ENCODE measurements at places on chromosomes 12 and 14. TPM values are rescaled to one million over a fixed set of nuclear protein-coding genes. Genes with fewer than 3 reads are reported as not detected.

DNA sequence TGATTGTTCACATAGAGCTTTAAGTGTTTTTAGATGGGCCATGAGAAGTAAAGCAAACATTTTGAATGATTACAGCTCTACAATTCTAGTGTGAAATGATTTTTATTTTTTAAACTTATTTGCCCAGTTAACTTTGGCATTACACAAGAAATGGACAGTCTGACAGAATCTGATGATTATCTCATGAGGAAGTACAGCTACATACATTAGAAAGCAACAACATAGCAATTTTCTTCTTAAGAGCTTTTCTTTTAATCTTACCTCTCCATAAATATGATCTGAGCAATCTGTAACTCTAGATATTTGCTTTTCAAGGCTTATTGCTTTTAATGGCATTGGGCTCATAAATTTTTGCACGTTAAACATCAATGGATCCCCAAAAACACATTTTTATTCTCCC, 26.5 kb upstream of the PPP1R12A start:
- H3K36me3 ChIP-seq = no peaks in the 10 kb centered on the region
- H3K27me3 ChIP-seq = no peaks in the 10 kb centered on the region
- DNase-seq = no peak
- no peaks in the 10 kb centered on the region for H3K4me1 ChIP-seq

GRCh38 chr14:94578712-94579111, 2.5 kb upstream of the SERPINA5 start:
- no peak overlapping the region for H3K4me3 ChIP-seq
- H3K36me3 ChIP-seq = no peaks in the 10 kb centered on the region
- H3K27ac ChIP-seq = no peak overlapping the region
- H3K4me1 ChIP-seq = no peaks in the 10 kb centered on the region
- no peak for DNase-seq

GRCh38 chr12:54159589-54159988, 29.2 kb downstream of the SMUG1 start:
- no peak for DNase-seq
- H3K4me3 ChIP-seq = no peak overlapping the region
- no peaks in the 10 kb centered on the region for H3K4me1 ChIP-seq
- no peak overlapping the region for H3K27ac ChIP-seq
- H3K36me3 ChIP-seq = no peaks in the 10 kb centered on the region

- H3K4me3 ChIP-seq = no peak overlapping the region
- no peak overlapping the region for H3K27ac ChIP-seq
- no peak for DNase-seq
- no peaks in the 10 kb centered on the region for H3K36me3 ChIP-seq
Measured at GRCh38 chr14:94612580-94613554, 676 bp downstream of the SERPINA3 start.

DNA sequence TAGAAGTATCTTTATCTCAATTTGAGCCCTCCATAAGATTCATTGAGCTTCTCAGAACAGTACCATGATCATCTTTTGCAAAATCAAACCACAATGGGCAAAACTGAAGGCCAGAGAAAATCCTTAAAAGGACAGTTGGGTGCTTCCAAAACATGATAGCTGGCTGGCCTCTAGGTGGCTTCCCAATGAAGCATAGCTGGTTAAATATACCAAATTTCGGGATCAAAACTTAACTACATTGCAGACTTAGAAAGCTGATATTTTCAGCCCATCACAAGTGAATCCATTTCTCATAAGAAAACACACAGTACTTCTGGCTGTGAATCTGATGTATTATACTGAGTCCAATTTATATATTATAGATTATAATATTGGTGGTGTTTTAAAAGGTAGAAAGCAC, 15.3 kb upstream of the PIK3C2G start:
- H3K27me3 ChIP-seq = no peaks in the 10 kb centered on the region
- H3K27ac ChIP-seq = no peak overlapping the region
- no peaks in the 10 kb centered on the region for H3K36me3 ChIP-seq
- no peaks in the 10 kb centered on the region for H3K4me1 ChIP-seq

Gene NPAS3
- total RNA-seq = not detected

Gene HOXC11
- not detected for total RNA-seq

Gene ZNF891
- 7.3 TPM for total RNA-seq

Gene SMCO2
- total RNA-seq = not detected

Gene GPATCH2L
- total RNA-seq = 66.0 TPM
